Effector CD4-positive, alpha-beta T cell (primary cell): ENCODE measurements at places on chromosomes 3 and 15.

GRCh38 chr15:33125894-33126537, 68.5 kb downstream of the FMN1 start:
- DNase-seq, result no peak

GRCh38 chr15:84081391-84082168, 154.0 kb upstream of the GOLGA6L4 start:
- no peak for DNase-seq

GRCh38 chr15:40511472-40512133, 40.8 kb downstream of the CHST14 start:
- no peak for DNase-seq

DNA sequence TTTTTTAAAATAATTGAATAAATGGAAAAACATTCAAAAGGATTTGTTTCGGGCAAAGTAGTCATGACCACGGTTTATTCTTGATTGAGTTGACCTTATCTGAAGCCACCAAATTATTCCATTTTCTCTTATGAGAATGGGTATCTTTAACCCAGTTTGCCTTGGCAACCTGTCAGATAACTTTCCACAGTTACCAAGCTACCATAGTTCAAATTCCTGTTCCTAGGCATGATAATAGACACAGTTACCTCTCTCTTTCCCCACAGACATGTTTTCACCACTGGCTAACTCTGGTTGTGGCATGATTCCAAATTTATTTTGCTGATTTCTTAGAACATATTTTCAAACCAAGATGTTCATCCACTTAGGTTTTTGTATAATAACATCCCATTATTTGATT, 84.9 kb downstream of the NECTIN3 start:
- no peak for DNase-seq

DNA sequence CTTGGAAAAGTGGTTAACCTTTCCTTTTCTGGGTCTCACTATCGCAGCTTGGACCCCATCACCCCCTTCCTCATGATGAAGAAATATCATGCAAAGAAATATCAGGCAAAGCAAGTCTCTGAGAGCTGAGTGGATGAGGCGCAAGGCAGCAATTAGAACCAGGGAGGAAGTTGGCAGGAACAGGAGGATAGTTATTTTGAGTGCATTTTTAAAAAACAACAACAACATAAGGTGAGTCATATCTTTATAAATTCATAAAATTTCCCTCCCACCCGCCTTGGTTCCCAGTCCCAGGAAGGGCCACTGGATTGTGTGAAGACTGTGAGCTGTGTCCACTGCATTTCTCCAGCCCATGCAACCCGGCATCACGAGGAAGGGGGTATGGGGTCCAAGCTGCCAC, 316.9 kb upstream of the TLE3 start:
- DNase-seq, result no peak

- no peak for DNase-seq
Measured at GRCh38 chr15:84750583-84751092, 2.2 kb downstream of the ZNF592 start.

DNA sequence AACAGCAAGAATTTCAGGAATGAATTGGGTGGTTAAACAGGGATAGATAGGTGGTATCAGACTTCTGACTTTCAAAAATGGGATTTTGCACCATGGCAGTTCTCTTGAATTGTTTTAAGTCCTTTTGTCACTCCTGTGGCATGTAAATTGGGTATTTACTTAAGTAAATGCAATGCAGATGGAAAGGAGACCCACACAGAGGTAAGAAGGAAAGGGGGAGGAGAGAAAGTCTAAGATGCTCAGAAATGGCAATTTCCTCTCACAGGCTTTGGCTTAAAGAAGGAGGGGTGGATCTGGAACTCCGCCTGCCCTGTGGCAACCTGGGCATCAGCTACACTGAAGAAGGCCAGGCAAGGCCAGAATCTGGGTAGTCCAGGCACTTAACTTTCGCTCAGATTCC, 197.1 kb upstream of the UBE2E1 start:
- no peak for DNase-seq

- DNase-seq, result no peak
Measured at GRCh38 chr3:49703956-49704355, 14.6 kb downstream of the RNF123 start.

DNA sequence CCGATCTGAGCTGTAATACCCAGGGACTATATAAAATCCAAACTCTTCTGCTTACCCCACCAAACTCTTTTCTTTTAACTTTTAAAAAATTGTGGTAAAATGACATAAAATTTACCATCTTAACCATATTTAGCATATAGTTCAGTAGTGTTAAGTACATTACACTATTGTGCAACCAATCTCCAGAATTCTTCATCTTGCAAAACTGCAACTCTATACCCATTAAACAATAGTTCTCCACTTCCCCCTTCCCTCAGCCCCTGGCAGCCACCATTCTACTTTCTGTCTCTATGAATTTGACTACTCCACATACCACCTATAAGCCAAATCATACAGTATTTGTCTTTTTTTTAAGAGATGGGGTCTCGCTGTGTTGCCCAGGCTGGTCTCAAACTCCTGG, 38.7 kb downstream of the SENP8 start:
- DNase-seq, result no peak

- DNase-seq, result no peak
Measured at GRCh38 chr3:156627946-156628569, 46.3 kb upstream of the TIPARP start.

- no peak for DNase-seq
Measured at GRCh38 chr15:68275165-68275746, 2.3 kb upstream of the FEM1B start.

GRCh38 chr3:123081718-123082369, 15.0 kb downstream of the PDIA5 start:
- no peak for DNase-seq

DNA sequence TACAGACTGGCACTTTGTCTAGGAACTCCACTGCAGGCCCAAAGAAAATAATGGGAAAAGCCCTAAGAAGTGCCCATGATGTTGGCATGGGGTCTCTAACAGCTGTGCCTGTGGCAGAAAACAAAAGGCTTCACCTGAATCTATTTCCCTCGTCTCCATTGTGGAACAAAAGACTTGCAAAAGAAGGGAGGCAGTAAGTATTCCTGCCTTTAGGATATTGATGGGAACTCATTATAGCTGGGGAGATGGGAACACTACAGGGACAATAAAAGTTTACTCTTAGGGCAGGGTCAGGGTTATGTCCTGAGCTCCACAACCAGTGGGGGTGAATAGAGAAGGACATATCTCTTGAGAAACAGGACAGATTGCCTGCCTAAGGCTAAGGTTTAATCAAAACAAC, 930.6 kb upstream of the EPHA6 start:
- DNase-seq, result no peak

GRCh38 chr3:128906031-128906803, 26.8 kb downstream of the ACAD9 start:
- no peak for DNase-seq

DNA sequence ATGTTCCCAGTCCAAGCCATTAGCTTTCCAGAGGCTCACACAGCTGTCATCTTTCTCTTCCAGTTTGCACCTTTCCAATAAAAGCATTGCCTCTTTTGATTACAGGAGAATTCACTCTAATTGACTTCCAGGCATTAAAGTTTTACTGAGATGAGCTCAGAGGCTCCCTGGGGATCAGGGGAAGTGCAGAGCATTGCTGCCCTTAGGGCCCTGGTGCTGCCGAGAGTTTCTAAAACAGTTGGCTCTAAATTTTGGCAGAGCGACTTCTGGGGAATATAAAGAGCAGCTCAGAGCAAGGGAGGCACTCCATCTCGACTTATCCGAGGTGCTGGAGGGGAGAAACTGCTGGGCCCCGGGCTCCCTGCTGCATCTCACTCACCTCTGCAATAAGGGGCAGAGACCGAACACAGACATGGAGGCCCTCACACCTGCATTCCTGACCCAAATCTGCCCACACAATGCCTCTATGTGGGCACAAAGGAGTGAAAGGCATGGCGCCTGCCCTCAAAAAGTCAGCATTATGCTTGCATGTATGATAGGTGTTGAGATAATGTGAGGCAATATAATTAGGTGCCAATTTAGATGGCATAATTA, 61.7 kb downstream of the SCN11A start:
- no peak for DNase-seq

DNA sequence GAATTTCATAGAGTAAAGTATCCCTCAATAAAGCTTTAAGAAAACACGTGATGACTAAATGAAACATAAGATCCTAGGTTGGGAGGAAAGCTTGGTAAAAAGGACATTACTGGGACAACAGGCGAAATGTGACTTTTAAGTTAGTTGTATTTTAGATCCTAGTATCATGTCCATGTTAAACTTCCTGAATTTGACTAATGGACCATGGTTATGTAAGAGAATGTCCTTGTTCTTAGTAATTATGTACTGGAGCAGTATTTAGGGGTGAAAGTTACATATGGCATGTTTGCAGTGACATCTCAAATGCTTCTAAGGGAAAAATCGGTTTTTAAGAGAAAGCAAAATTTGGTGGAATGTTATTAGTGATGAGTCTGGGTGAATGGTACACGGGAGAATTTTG, 69.6 kb downstream of the IQSEC1 start:
- no peak for DNase-seq

DNA sequence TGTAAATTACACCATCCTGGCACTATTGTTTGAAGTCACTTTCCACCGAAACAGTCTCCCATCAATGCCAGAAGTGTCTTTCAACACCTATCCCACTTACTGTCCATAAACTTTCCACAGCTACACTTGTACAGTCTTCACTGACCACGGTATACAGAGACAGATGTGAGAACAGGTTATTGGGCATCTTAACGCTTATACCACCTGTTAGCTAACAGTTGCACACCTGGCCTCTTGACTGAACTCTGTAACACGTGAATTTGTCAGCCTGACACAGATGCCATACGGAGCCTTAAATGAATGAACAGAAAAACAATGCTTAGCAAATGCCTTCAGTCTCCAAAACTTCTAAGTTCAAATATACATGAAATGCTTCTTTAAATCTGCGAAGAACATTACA, 440.5 kb downstream of the SHQ1 start:
- no peak for DNase-seq

DNA sequence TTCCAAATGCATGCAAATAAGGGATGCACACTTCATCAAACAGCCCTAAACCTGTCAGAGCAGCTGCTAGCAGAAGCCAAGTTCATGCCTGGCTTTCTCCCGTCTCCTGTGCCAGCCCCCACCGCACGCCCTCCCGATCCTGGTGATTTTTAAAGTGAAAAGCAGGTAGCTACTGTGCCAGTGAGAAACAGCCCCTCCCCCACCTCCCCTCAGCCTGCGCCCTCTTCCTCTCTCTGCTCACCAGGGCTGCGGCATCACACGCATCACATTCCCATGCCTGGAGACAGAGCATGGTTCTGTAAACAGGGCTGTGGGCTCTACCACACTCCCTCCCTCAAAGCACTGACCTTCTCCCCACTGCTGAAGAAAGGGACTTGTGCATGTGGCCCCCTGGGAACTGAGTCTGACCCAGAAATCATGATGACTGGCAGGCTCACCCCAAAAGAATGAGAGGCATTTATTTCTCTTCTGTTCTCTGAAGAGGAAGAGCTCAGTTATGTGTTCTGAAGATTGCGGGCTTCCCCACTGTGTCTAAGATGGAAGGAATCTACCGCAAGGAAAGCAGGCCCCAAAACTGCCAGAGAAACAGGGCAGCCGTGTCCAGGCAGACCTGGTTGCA, 14.5 kb upstream of the SLC6A1 start:
- no peak for DNase-seq

GRCh38 chr3:62818347-62818746, 56.9 kb downstream of the CADPS start:
- no peak for DNase-seq

GRCh38 chr15:31302778-31303725, 23.6 kb upstream of the KLF13 start:
- DNase-seq, result no peak

- no peak for DNase-seq
Measured at GRCh38 chr3:40779039-40779438, 254.3 kb downstream of the ZNF621 start.

GRCh38 chr3:46080124-46080968, 53.1 kb upstream of the XCR1 start:
- DNase-seq, result no peak

- no peak for DNase-seq
Measured at GRCh38 chr3:152266221-152266995, 2.3 kb upstream of the MBNL1 start.
